Body of pancreas (tissue), 4 donors: ENCODE measurements at places on chromosomes 5 and 9.

DNA sequence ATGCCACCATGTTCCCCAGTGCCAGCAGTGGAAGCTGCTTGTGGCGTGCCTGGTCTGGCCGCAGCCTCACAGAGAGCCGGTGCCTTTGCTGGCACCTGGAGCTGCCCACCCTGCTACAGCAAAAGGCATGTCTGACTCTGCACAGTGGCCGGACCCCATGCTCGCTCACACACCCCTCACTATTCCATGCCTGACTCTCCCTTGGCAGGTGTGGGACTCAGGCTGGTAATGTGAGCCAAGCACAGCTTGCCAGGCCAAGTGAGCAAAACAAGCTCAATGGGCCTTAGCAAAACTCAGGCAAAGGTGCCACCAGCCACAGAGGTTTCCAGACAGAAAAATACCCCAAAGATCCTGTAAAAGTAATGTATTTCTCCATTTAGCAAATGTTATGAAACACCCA, 15.5 kb downstream of the GNA14 start:
- DNase-seq: no peak

- no peak for DNase-seq
Observed at GRCh38 chr5:95738834-95739233, 7.7 kb downstream of the RHOBTB3 start.

DNA sequence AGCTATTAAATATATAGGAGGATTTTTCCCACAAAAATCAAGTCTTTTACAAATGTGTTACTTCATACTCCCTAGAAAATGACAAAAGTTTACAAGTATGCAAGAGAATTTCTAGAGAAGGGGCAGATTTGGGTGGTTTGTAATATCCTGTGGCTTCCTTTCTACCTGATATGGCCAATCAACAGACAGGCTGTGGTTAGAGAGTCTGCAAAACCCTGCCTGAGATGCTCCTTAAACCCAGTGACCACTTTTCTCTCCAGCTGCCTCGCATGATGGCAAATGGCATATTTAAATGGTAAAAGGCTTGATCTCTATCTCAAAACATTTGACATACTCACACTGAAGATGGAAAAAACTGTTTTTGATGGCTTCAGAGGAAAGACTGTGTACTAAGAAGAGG, 550.1 kb upstream of the ZNF462 start:
- DNase-seq: no peak

- no peak for DNase-seq
Observed at GRCh38 chr9:96020792-96021550, 145.5 kb downstream of the ERCC6L2 start.

- no peak for DNase-seq
Observed at GRCh38 chr5:149747833-149748366, 17.8 kb downstream of the PPARGC1B start.

DNA sequence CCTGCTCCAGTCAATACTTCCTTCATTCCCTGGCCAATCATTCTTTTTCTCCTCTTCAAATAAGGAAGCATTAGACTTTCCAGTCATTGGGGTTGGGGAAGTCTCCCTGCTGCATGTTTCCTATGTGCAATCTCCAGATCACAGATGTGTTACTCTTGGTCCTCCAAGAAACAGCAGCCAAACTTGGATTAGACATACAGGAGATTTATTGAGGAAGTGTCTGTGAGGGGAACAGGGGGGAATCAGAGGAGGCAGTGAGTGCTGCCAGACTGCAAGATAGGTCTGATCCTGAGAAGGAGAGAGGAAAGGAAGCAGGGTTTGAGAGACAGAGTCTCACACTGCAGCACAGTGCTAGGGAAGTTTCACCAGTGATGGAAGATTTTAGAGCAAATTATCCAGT, 40.6 kb upstream of the SLIT3 start:
- no peak for DNase-seq

- DNase-seq: no peak
Observed at GRCh38 chr5:106163233-106163632, 1507.5 kb downstream of the EFNA5 start.

DNA sequence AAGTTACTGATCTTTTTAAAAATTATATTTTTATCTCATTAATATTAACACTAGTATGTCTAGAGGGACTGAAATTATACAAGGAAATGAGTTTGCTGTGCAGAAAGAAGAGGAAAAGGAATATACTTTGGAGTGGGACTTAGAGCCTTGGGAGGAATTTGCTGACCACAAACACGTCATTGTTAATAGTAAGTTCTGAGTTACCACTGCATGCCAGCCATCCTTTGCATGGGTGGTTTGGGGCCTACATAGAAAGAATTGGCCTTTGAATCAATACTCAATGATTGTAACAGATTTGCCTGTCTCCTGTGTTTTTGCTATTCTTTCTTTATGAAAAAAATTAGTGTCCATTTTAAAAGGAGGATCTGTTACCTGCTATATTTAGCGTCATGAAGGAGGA, 232.6 kb upstream of the TNC start:
- DNase-seq: no peak

DNA sequence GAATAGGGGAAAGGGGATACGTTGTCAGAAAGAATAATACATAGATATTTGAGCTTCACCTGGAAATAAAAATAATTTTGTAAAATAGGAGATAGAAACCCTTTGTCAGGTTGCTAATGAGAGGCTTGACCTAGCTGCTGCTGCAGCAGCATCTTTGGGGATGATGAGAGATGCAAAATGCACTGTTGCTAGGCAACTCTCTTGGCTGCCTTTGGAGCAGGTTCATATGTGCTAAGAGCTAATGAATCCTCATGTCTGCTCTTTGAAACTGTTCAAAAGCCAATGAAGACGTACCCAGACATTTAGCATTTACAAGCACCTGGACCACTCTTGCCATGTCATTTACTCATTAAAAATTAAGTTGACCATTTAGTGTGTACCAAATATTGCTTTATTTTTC, 121.7 kb downstream of the FOCAD start:
- DNase-seq: no peak

- no peak for DNase-seq
Observed at GRCh38 chr9:82021198-82021597, 32.6 kb downstream of the SPATA31D1 start.

- no peak for DNase-seq
Observed at GRCh38 chr9:73179589-73179988, 27.9 kb downstream of the ANXA1 start.

DNA sequence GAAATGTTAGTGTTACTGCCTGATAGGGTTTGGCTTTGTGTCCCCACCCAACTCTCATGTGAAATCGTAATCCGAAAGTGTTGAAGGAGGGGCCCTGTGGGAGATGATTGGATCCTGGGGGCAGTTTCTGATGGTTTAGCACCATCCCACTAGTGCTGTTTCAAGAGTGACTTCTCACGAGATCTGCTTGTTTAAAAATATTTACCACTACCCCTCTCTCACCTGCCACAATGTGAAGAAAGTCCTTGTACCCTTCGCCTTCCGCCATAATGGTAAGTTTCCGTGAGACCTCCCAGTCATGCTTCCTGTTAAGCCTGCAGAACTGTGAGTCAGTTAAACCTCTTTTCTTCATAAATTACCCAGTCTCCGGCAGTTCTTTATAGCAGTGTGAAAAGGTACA, 2.6 kb upstream of the RFX3 start:
- no peak for DNase-seq

GRCh38 chr5:110082194-110082593, 392.5 kb downstream of the MAN2A1 start:
- no peak for DNase-seq

DNA sequence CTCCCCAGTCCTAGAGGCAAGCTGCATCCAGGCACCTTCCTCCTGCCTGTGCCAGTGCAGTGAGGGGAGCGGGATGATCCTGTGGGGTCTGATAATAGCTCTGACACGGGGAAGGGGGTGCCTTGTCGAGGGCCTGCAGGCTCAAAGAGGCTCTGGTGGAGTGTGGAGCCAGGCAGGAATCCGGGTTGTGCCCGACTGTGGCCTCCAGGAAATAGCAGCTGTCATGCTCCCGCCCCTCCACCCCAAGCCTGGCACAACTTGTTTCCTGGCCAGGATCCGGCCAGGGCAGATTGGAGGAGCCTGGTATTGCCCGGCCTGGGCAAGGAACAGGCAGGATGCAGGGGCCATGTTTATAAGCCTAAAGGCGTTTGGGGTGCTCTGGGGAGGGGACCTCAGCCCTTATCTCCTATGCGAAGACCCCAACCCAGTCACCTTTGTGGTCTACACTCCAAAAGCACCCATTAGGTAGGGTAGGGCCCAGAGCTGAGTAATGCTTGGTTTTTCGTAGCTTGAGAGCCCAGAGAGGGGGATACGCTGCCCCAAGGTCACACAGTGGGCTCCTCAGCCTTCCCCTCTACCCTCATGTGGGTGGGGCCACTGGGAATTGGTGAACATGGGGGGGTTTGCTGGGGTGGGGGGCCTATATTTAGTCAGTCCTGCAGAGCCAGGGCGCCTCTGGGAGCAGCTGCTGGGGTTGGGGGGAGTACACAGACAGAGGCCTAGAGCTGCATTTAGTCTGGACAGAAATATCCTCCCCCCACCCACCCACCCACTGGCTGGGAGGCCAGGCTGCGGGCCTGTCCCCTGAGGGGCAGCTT, 12.2 kb downstream of the CXXC5 start:
- DNase-seq: peak; percentile 95

GRCh38 chr5:64865662-64866061, 96.9 kb downstream of the CWC27 start:
- no peak for DNase-seq

DNA sequence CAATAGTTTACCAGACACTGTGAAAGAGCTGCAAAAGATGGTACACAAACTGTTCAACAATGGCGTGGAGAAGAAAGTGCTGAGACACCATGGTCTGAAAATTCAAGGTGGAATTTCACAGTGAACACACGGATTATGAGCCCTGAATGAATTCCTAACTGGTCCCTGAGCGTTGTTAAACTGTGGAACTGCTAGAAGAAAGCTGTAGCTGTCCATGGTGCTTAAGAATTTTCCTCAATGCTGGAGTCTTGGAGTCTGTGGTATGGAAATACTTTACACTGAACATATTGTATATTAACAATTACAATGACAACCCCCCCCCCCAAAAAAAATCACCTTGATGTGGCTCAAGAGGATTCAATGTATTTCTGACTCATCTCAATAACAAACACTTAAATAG, 68.5 kb downstream of the SLC24A2 start:
- no peak for DNase-seq

DNA sequence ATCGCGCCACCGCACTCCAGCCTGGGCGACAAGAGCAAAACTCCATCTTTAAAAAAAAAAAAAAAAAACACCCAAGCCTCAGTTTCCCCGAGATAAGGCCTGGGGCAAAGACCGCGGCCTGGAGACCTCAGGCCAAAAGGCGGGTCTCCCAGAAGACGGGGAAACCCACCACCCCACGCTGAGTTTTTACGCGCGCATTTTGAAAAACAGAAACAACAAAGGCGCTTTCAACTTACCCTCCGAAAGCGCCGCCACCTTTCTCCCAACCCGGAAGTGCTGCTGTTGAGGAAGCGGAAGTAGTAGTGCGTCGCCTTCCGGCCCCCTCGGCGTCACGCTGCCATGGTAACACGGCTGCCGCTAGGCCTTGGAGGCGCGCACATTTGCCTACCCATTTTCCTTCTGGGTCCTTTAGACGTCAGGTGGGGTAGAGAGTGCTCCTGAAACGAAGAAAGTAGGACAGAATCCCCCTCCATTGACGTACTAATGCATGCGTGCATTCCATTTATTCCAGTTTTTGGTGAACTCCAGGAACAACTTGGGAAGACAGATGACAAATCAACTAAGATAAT, at the start of gene TTF1:
TTF1 (minus strand) TSS at position 287 of the 569 bp plus-strand sequence. CDS start 4,019 bp downstream, outside the sequence.
- DNase-seq: peak; percentile 90

- no peak for DNase-seq
Observed at GRCh38 chr9:14478175-14479162, 164.5 kb upstream of the NFIB start.

- DNase-seq: no peak
Observed at GRCh38 chr5:127804886-127805426, 101.8 kb downstream of the CCDC192 start.

DNA sequence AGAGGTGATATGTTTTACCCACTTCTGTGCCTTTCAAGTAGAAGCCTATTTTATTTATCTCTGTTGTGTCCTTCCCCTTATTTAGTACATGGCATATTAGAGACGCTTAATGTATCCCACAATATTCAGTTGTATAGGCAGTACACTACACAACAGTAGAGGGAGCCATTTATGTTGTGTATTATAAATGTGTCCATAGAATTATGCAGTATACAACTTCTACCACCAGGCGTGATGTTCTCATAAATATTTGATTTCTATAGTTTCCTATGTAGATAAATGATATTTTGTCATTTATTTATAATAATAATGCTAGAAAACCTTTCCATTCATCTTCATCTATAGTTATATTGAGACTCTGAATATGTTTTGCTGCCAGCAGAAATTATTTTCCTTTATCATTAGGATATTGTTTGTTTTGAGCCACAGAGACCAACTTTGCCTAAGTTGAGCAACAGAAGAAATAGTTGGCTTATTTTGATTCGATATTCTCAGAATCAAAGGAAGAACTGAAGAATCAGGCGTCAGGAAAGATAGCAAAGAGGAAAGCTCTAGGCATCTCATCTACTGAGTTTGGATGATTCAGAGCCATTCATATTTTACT, 81.7 kb downstream of the ADAMTS19 start:
- DNase-seq: no peak

GRCh38 chr5:141504216-141504615, 15.3 kb downstream of the PCDHGC5 start:
- DNase-seq: no peak

DNA sequence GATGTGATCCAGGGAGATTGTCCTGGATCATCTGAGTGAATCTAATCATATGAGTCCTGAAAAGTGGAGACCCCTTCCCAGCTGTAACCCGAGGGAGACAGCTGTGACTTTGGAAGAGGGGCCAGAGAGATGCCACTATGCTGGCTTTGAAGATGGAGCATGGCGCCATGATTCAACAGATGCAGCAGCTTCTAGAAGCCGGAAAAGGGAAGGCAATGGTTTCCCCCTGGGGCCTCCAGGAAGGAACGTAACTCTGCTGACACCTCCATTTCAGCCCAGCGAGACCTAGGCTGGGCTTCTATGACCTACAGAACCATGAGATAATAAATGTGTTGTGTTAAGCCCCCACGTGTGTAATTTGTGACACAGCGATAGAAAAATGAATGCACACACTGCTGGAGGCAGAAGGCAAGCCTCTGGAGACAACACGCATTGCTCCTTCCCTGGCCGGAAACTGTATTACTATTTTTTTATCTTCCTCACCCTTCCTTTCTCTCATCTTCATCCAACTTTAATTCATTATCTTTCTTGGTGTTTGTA, 16.6 kb upstream of the SARDH start:
- DNase-seq: peak; percentile 2

DNA sequence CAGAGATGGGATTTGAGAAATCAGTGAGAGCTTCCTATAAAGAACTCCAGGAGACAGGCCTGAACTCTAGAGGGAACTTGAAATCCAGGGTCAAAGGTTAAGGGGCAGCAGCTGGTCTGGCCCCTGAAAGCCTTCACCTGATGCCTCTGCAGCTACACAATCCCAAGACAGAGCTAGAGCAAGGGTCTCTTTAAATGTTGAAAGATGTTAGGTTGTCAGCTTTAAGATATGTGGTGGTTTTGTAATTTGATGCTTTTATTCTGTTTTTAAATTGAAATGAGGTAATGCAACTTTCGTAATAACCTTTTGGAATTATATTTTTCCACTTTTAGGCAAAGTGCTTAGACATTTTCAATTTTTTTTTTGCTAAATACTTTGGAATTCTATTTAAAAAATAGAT, 2.4 kb downstream of the SOWAHA start:
- no peak for DNase-seq
